ENCODE measurements at places on chromosomes 11 and 22. TPM values are rescaled to one million over a fixed set of nuclear protein-coding genes. Genes with fewer than 3 reads are reported as not detected.

- peaks cover 7% of the 10 kb centered on the region for H3K4me1 ChIP-seq
- no peak overlapping the region for H3K27ac ChIP-seq
- no peak for DNase-seq
- no peak overlapping the region for H3K4me3 ChIP-seq
- H3K27me3 ChIP-seq, result no peaks in the 10 kb centered on the region
Measured at GRCh38 chr22:26446808-26447515, 17.9 kb downstream of the ASPHD2 start.

GRCh38 chr22:46781291-46781690 lies 18.8 kb downstream of the TBC1D22A start:
- H3K27ac ChIP-seq, result no peak overlapping the region
- peaks cover 14% of the 10 kb centered on the region for H3K4me1 ChIP-seq
- H3K27me3 ChIP-seq, result no peaks in the 10 kb centered on the region
- H3K36me3 ChIP-seq, result no peaks in the 10 kb centered on the region
- H3K4me3 ChIP-seq, result no peak overlapping the region

GRCh38 chr22:24426851-24427499 lies 424 bp upstream of the ADORA2A start:
- DNase-seq, result no peak
- peaks cover 59% of the 10 kb centered on the region for H3K4me1 ChIP-seq
- peaks cover 31% of the 10 kb centered on the region for H3K27me3 ChIP-seq
- no peak overlapping the region for H3K4me3 ChIP-seq

DNA sequence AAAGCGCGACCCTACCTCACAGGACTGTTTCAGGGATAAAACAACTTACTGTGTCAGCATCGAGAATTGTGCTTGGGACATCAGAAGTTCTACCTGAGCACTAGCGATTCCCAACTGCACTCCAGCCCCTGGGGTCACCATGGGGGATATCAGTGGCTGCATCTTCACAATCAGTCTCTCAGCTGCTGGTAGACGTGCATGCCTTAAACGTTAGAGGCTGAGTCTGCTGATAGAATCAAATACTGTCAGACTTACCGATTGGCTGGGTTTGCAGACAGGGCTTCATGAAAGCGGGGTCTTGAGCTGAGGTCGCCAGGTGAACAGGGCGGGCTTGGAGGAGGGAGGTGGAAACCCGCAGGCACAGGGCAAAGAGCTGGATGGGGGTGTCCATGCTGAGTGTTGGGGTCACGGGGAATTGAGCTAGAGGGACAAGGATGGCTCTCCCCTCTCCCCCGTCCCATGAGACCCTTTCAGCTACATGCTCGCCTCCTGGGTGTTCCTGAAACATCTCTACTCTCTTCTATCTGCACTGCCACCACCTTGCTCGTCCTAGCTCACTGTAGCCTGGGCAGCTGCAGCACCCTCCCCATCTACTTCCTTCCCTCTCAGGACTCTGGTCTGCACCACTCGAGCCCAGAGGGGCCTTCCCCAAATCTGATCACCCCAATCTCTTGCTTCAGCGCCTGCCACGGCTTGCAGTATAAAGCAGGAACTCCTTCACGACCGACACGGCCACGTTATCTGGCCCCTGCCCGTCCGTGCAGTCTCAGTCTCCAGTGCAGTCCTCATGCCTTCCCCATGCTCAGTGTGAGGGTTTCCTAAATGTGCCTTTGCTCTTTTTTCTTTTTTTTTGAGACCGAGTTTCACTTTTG lies 43.5 kb downstream of the ST14 start:
- H3K4me3 ChIP-seq, result no peak overlapping the region
- H3K27me3 ChIP-seq, result no peaks in the 10 kb centered on the region
- H3K4me1 ChIP-seq, result no peaks in the 10 kb centered on the region
- no peak for DNase-seq
- H3K36me3 ChIP-seq, result no peaks in the 10 kb centered on the region

DNA sequence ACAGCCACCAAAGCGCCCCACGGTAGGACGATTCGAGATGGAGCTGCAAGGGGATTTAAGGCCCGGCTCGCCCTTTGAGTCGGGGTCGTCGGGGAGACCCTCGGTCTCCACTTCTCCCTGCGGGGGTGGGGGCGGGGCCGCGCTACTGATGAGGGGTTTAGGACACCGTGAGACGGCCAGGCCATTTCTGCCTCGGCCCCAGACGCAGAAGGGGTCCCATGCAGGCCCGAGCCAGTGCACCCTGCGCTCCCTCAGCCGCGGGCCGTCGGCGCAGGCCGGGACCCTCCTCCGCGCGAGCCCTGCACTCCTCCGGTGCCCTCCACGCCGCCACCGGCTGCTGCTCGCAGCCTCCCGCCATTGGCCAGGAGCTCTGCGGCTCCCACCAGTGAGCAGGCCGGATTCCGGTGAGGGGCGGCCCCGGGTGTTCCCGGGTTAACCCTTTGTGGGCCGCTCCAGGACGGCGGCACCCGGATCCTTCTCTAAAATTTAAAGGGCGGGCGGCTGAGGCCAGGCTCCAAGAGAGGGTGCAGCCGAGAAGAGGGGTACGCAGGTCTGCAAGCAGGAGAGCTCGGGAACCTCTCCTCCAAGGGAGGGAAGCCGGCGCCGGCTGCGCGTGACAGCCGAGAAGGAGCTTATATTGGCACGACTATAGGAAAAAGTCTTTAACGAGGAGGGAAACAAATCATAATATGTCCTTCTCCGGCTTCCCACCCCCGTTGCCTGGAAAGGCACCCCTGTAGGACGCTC lies 18.0 kb downstream of the CREB3L1 start:
- peaks cover 58% of the 10 kb centered on the region for H3K4me1 ChIP-seq
- peak overlapping the region; percentile 82 for H3K27ac ChIP-seq
- peak; percentile 94 for DNase-seq
- peaks cover 12% of the 10 kb centered on the region for H3K27me3 ChIP-seq

Gene PICK1
- total RNA-seq, result 11.9 TPM

DNA sequence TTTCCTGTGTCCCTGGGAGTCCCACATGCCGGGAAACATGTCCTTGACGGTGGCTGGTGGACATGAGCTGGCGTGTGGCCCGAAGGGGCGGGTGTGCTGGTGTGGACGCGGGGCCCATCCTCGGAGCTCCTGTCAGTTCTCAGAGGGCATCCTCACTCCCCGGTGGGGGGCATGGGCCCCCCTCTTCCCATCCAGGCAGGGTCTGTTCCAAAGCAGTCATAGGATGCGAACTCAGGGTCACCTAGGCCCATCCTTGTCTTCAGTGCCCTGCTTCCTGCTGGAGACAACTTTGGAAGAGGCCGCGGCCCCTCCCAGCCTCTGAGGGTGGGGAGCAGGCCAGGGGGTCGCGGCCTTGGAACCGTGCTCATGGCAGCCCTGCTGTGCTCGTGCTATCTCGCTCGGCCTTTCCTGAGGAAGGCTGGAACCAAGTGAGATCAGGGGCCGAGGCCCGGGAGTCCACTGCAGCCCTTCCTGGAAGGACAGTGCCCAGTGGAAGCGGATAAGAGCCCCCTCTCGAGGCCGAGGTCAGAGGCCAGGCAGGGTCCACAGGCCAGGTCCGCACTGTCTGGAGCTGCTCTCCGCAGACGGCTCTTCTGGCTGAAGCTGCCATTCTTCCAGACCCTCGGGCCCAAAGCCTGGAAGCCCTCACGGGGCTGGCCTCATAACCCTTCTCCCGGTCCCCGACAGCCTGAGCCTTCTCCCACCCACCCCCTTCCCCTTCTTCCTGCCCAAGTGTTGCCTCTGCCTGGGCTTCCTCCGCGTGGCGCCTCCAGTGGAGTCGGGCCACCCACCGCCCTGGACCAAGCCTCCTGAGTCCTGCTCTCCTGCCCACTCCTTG lies 8.7 kb downstream of the GRK2 start:
- H3K4me1 ChIP-seq, result peaks cover 86% of the 10 kb centered on the region
- peaks cover 56% of the 10 kb centered on the region for H3K36me3 ChIP-seq
- no peaks in the 10 kb centered on the region for H3K27me3 ChIP-seq
- no peak for DNase-seq

- H3K36me3 ChIP-seq, result no peaks in the 10 kb centered on the region
- no peak overlapping the region for H3K27ac ChIP-seq
- peaks cover 5% of the 10 kb centered on the region for H3K4me1 ChIP-seq
- no peak for DNase-seq
- H3K27me3 ChIP-seq, result no peaks in the 10 kb centered on the region
- no peak overlapping the region for H3K4me3 ChIP-seq
Measured at GRCh38 chr11:64826062-64826461, 15.7 kb upstream of the MEN1 start.

- H3K4me1 ChIP-seq, result peaks cover 40% of the 10 kb centered on the region
- H3K27ac ChIP-seq, result no peak overlapping the region
- H3K27me3 ChIP-seq, result no peaks in the 10 kb centered on the region
- no peak overlapping the region for H3K4me3 ChIP-seq
Measured at GRCh38 chr22:39169797-39170466, 17.5 kb upstream of the CBX7 start.

Gene SERGEF
- 15.7 TPM for total RNA-seq

Gene ARHGEF12
- total RNA-seq, result 41.8 TPM

DNA sequence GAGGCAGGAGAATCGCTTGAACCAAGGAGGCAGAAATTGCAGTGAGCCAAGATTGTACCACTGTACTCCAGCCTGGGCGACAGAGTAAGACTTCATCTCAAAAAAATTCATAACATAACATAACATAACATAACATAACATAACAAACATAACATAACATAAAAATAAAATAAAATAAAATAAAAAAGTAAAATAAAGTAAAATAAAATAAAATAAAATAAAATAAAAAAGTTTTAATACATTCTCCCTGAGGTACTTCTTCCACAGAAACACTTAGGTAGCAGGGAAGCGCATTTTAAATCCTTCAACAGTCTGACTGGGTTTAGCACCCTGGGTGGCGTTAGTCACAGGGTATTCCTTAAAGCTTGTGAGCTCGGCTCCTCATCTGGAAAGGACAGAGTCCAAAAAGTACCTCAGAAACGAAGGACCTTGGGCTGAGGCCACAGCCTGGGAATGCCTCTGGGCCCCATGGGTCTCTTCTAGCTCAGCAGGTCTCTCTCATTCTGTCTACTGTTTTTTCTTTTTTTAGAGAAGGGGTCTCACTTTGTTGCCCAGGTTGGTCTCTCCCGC lies 41.7 kb downstream of the MICAL3 start:
- H3K4me3 ChIP-seq, result no peak overlapping the region
- no peaks in the 10 kb centered on the region for H3K27me3 ChIP-seq

DNA sequence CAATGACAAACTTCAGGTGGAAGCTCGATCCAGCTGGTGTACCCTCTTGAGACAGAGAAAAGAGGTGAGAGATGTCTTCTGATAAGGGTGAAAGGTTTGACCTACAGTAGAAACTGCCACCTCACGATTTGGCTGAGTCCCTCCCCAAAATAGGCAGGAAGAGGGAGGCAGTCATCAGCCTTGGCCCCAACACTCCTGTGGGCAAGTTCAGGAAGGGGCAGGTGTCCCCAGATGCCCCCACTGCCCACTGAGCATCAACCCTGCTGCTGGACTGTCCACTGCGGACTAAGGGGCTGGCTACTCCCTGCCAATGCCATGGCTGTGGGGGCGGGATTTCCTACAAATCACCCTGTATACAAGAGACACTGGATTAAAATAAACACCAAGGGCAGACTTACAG lies 441.4 kb downstream of the BUD13 start:
- no peak overlapping the region for H3K27ac ChIP-seq
- H3K4me3 ChIP-seq, result no peak overlapping the region
- H3K27me3 ChIP-seq, result peaks cover 2% of the 10 kb centered on the region
- H3K36me3 ChIP-seq, result no peaks in the 10 kb centered on the region
- no peak for DNase-seq
- H3K4me1 ChIP-seq, result no peaks in the 10 kb centered on the region

Gene OR51B5
- 0.31 TPM for total RNA-seq

Gene OR52H1
- total RNA-seq, result 0.22 TPM

DNA sequence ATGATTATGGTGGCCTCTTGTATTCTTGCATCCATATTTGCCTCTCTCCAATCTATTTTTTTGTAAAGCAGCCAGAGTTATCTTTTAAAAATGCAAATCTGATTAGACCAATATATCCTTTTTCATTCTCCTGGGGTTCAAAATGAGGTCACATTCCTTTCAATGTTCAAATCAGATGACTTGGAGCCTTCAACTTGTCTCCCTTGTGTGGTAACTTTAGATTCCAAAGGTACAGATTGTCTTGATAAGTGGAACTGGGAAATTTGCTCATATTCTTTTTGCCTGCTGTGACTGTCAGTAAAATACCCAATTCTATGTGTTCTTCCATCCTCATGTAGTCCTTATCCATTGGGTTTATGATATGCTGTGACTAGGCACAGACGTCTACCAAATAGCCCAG lies 15.1 kb upstream of the CAPRIN1 start:
- no peaks in the 10 kb centered on the region for H3K36me3 ChIP-seq
- H3K4me1 ChIP-seq, result no peaks in the 10 kb centered on the region

GRCh38 chr11:128482512-128483191 lies 104.7 kb downstream of the ETS1 start:
- H3K36me3 ChIP-seq, result peaks cover 50% of the 10 kb centered on the region
- H3K4me3 ChIP-seq, result no peak overlapping the region
- no peak for DNase-seq
- H3K4me1 ChIP-seq, result peaks cover 14% of the 10 kb centered on the region
- no peaks in the 10 kb centered on the region for H3K27me3 ChIP-seq

DNA sequence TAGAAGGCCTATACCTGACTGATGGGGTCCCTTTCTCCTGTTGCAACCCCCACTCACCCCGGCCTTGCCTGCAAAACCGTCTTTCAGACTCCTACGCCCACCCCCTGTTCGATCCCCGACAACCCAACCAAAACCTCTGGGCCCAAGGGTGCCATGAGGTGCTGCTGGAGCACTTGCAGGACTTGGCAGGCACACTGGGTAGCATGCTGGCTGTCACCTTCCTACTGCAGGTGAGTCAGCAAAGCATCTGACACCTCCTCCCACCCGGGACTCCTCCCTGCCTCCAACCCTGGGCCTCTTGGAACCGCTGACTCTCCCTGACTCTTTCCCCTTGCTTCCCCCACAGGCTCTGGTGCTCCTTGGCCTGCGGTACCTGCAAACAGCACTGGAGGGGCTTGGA lies 1.2 kb downstream of the ROM1 start:
- H3K4me3 ChIP-seq, result no peak overlapping the region
- peaks cover 2% of the 10 kb centered on the region for H3K27me3 ChIP-seq
- no peak for DNase-seq

Gene PLAAT2
- total RNA-seq, result not detected

Gene CTSW
- total RNA-seq, result 0.75 TPM

DNA sequence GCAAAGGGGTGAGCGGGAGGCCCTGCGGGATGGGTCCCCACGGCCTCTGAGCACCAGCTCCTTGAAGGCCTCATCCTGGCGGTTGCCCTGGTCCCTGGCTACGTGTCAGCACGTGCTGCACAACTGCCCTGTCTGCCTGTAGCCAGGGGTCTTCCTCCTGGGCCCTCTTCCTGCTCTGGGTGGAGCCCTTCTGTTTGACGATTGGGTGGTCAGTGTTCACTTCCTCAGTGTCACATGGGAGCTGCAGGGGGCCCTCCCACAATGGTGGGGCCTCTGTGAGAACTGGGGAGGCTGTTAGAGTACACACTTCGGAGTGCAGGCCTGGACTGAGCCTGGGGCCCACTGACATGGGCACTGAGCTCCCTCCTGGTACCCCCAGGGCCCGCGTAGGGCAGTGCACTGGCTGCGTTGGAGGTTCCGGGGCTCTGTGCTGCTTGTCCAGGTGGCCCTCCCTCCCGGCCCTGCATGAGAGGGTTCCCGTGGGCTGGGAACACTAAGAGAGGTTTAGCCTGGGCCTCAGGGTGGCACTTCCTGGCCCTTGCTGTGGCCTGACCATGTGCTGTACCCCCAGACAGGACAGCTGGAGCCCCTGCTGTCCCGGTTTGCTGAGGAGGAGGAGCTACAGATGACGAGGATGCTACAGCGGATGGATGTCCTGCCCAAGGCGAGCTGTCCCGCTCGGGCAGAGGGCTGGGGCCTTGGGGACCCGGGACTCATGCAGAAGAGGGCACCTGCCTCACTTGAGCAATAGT lies 13.8 kb downstream of the DGCR6L start:
- peaks cover 21% of the 10 kb centered on the region for H3K4me1 ChIP-seq
- DNase-seq, result no peak
- H3K27me3 ChIP-seq, result peaks cover 13% of the 10 kb centered on the region
- H3K27ac ChIP-seq, result no peak overlapping the region
- H3K36me3 ChIP-seq, result no peaks in the 10 kb centered on the region

Gene ZW10
- total RNA-seq, result 18.5 TPM

Measured in muscle of leg (tissue), 16 donors.